Stimulated activated CD8-positive, alpha-beta memory T cell treated with anti-CD3 and anti-CD28 coated beads, Interleukin-7, amount 100 ng/mL, for 1 hour (primary cell): ENCODE measurements at places on chromosomes 1 and 21.

- DNase-seq, result no peak
These were observed 1.7 kb upstream of the C1orf116 start for GRCh38 chr1:207034208-207034607.

GRCh38 chr21:40254540-40255465, 387.6 kb downstream of the PCP4 start:
- DNase-seq, result no peak

DNA sequence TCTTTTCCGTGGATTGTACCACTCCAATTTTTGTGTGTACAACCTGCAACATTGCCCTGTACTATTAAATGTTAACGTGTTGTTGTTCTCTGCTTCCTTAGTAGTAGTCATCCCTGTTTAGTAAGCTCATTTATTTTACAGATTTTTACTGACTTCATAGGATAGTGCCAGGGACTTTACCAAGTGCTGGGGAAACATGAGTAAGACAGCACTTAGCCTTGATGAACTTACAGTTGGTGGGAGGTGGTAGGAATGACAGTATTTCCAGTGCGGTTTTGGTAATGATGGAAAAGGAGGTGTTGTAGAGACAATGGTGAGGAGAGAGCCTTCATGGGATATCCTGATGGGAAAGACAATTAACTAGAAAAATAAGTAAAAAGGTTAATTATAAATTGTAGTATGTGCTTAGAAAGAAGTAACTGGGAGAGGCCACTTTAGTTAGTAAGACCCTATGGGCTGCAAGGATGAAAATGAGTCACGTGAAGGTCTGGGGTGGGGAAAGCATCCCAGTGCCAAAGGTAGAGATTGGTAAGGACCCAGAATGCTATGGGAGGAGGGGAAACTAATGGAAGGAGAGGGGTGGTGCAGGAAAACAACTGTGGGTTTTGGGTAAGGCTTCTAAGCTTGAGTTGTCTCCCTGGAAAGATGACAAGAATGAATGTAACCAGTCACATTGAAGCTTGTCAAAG, 1.7 kb downstream of the RLF start:
- no peak for DNase-seq

- no peak for DNase-seq
These were observed 29.6 kb upstream of the RGS16 start for GRCh38 chr1:182633657-182634281.
